Cardiac septum (tissue), 1 donor: ENCODE measurements at places on chromosomes 3 and 15.

DNA sequence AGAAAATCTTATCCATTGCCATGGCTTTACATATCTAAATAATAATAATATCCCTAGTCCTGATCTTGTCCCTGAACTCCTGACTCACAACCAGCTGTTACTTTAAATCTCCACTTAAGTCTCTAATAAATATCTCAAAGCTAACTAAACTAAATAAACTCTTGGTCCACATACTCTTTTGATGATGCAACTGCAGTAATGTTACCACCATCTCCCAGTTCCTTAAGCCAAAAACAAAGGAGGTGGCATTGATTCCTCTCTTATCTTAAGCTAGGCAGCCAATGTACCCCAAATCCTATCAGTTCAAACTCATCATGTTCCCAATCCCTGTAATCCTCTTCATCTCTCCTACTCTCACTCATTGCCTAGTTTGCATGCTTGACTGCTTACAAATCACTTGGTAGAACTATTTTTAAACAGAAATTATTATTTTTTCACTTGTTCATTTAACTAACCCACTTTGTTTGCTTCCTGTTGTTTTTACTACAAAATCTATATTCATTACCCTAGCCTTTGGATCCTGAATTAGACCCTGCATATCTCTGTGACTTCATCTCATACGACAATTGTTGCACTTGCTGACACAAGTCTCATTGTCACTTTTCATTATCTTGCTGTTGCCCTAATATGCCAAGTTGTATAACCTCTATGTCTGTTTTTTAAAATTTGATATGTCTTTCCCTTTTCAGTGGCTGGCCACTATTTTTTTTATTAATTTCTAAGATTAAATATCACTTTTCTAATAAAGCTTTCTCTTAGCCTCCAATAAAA is 462.2 kb downstream of the ZPLD1 start:
- no peak for DNase-seq

DNA sequence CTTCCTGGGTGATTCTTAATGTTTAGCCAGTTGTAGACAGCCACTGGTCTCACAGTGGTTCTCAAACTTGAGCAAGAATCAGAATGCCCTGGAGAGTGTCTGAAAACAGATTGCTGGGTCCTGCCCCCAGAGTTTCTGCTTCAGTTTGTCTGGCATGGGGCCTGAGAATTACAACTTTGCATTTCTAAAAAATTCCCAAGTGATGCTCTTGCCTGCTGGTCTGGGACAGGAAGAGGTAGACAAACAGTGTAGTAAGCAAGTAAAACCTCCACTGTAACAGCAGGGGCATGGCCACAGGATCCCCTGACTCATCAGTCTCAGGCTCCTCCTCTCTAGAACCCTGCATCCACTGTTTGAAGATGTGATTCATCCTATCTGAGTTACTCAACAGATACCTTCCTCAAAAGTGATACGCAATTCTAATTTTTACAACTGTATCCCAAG is 36.5 kb downstream of the DZIP1L start:
- no peak for DNase-seq

DNA sequence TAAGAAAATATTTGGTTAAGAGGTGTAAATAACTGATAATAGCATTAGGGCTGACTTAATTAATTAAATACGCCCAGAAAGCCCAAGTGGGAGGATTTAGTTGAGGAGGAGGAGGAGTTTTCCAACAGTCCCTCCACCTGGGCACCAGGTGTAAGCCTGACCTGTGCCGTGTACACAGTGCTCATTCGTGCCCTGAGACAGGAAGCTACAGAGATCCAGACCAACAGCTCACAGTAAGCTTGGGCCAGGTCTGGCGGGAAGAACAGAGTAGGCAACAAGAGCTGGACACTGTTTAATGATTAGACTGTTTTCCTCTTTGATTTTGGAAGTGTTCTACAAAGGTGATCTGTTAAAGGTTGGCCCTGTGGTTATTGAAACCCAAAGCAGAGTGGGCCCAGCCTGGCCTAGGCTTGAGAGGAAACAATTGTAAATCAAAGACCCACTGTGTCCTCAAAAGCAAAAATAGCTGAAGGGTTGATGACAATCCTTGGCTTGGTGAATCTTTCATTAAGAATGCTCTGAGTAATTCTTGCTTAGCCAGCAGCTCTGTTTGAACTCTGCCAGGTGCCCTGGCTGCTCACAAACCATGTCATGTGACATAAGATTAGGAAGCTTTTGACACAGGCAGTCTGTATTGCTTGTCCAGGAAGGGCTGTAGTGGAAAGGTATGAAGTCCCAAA is 13.8 kb downstream of the SQOR start:
- DNase-seq: no peak

DNA sequence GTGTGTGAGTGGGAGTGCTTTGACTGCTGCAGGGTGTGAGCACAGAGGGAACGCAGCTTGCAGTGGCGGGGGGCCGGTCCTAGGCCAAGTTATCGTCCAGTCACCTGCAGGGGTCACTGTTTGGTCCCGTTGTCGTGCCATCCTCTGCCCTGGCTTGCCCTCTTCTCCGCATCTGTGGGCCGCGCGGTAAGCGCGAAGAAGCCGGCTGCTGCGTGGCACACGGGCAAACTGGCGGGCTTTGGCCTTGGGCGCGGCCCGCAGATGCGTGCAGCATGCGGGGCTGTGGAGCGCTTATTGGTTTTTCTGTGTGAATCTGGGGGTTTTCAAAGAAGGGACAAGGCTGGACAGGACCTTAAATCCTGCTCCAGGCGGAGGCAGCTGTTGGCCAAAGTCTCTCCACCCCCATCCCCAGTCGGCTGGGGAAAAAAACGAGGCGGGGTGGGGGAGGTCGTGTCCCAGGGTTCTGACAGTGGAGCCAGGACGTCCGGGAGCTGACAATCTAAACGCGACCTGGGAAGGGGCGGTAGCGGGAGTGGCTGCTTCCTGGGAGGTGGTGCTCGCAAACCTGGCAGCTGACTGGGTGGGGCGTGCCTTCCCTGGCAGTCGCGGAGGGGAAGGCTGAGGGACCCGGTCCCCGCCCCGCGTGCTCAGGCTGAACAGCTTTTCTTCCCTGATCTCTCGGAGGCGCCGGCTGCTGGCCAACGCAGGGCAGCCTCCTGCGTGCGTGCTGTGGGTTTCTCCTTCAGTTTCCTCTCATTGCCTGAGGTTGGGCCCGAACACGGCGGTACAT is 39.7 kb upstream of the VEPH1 start:
- DNase-seq: no peak

- DNase-seq: no peak
These were observed 256.2 kb upstream of the IL12A start for GRCh38 chr3:159732172-159733111.

DNA sequence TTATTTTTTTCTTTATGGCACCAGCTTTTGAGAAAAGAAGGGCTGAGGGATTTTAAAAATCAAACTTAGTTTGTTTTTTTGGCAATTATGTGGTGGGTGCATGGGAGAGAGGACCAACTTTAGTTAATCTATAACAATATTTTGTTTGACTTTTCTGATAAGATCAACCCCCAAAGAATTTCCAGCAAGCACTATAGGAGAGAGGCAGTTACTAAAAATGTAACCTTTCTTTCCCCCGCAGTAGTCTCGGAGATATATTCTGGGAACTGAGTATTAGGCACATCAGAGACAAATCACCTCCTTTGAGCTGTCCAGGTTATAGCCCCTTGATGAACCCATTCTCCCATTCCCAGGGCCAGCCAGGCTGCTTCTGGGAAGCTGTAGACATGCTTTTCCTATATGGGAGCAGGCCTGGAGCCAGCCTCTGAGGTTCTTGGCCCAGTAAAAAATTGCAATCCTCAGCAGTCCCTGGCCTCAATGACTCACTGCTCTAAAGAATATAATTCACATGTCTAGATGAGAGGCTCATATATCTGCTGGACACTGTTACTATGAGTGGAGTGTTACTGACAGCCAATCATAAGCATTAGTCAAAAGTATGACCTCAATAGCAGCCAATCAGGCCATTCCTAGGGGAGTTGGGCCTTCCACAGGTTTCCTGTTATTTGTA is 138.3 kb upstream of the AGBL1 start:
- DNase-seq: no peak

- DNase-seq: no peak
These were observed 53.8 kb downstream of the FSIP1 start for GRCh38 chr15:39728845-39729244.

DNA sequence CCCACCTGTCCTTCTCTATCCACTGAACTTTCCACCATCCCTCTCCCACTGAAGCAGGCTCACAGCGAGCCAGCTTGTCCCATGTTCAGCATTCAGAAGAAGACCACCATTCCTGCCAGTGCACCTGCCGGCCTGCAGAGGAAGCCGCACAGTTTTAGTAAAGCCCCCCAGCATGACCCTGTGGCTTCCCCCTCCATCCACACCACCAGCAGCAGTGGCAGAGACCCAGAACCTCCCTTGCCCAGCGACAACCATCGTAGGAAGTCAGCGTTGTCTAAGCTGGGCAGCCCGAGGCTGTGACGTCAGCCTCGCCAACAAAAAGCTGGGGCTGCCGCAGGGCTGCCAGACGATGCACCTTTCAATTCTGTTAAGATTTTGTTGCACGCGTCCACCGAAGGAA is 66.6 kb upstream of the TAMM41 start:
- DNase-seq: no peak

DNA sequence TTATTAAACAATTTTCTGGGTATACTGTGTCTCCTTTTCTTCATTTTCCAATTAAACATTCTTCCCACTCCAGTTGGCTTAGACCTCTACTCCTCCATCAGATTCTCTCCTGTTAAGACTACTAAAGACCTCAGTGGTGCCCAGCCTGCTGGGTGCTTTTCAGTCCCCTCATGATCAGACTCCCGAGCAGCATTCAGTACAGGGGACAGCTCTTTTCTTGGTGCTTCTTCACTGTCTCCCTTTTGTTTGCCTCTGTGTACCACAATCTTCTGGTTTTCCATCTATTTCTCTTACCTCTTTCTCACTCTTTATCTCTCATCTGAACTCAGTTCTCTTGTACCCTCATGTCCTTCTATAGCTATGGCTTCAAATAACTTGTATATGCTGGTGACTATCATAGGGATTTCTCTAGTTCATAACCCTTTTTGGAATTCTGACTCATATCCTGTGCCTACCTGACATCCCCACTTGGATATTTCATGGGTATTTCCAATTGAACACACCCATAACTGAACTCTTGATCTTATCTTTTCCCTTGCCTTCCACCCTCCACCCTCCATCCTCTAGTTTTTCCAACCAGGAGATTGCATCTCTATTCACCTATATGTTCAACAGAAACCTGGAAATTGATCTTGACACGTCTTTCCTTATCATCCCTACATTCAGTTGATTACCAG is 55.6 kb upstream of the ABHD10 start:
- DNase-seq: no peak

DNA sequence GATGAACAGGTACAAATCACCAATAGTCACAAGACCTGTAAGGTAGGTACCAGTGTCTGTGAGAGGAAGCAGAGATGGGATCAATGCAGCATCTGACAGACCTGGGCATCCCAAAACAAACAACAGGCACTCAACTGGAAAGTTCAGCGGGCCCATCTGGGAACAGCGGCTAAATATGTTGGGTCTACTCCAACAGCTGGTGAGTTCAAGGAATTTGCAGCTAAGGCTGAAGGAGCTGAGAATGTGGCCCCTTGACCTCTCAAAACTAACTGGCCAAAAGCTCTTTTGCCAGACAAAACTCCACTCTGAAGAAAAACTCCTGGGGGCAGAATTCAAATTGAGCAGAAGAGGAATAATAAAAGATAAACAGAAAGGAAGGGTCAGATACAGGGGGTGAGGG is 24.4 kb downstream of the AVEN start:
- no peak for DNase-seq

GRCh38 chr3:133620066-133620784 is 41.5 kb downstream of the TOPBP1 start:
- no peak for DNase-seq

DNA sequence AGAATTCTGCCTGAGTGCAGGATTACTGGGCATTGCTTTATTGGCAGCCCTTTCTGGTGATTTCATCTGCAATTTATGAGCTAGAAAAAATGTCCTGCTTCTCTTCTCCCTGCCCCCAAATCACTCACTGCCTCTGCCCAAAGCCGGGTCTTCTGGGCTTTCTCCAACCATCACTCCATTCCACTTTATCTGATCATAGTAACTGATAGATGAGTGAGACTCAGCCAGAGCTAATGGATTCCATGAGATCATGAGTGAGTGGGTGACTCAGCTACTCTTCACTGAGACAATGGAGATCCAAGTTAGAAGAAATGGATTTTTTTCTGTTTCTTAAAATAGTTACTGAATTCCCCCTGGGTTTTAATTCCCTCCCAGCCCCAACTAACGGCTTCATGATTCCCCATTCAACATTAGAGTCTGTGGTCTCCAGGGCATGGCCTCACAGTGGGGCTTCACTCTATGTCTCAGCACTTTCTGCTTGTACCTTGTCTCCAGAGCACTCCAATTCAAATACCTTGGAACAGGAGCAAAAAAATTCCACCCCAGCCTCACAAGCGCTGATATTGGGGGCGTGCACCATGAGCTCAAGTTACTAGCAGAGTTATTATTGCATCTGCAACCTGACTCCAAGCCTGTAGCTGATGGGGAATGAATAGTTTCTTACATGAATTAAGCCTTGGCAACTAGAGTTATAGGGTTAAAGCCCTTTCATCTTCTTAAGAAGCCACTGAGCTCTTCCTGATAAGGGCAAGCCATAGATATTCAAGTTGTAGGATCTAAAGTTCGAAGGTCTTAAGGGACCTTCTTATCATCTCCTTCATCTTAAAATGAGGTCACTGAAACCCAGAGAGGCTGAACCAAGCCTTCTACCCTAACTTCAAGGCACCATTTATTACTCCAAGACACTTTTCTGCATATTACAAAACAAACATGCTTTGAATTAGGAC is 85.9 kb downstream of the AGBL1 start:
- no peak for DNase-seq

GRCh38 chr3:126982126-126982470 is 817 bp upstream of the PLXNA1 start:
- DNase-seq: no peak

- no peak for DNase-seq
These were observed 45.6 kb downstream of the SST start for GRCh38 chr3:187624588-187624987.

DNA sequence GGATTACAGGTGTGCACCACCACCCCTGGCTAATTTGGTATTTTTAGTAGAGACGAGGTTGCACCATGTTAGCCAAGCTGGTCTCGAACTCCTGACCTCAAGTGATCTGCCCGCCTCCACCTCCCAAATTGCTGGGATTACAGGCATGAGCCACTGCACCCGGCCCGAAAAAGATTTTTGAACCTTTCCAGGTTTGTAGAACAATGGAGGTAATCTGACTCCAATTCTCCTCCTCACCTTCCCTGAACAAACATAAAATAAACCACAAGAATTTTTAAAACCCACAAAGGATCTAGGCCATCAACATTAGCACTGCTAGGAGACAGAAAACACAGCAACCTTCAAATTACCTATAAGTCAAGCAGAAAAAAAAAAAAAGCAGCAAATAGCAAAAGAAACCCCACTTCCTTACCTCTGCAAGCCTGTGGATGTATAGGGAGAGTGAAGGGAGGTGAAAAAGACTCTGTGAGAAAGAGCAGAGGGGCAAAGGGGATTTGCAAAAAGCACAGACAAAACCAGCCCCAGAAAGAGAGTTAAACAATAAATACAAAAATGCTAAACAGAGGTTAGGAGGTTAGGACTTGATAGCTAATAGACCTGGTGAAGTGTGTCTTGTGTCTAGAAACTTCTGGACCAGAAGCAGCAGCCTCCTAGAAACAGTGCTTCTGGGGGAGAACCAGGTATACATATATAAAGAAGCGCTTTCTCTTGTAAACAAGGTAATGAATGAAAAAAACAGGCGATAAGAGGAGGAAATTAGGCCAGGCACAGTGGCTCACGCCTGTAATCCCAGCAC is 32.1 kb downstream of the TFDP2 start:
- DNase-seq: no peak
